Dermis microvascular lymphatic vessel endothelial cell (primary cell): ENCODE measurements at places on chromosomes 7 and 10. TPM values are rescaled to one million over a fixed set of nuclear protein-coding genes. Genes with fewer than 3 reads are reported as not detected.

NKX2-3 gene
- total RNA-seq, result not detected in 2 replicates

PIP gene
- not detected in 2 replicates for total RNA-seq

PGAM2 gene
- not detected in 2 replicates for total RNA-seq

DPYSL4 gene
- 5.6 and 5.8 TPM in 2 replicates for total RNA-seq

NUTM2E gene
- total RNA-seq, result 0.13 TPM in 1 of 2 replicates, not detected in the other

C10orf67 gene
- not detected in 2 replicates for total RNA-seq

KNDC1 gene
- total RNA-seq, result under 0.01 TPM in 1 of 2 replicates, not detected in the other

CCDC172 gene
- total RNA-seq, result not detected in 2 replicates

HYAL4 gene
- 0.39 and 1.0 TPM in 2 replicates for total RNA-seq

NME8 gene
- not detected in 2 replicates for total RNA-seq

ENTPD1 gene
- 5.3 and 6.2 TPM in 2 replicates for total RNA-seq

SFTPD gene
- not detected in 2 replicates for total RNA-seq

AMPH gene
- 0.13 TPM in 1 of 2 replicates, not detected in the other for total RNA-seq

OR6V1 gene
- not detected in 2 replicates for total RNA-seq

MACC1 gene
- not detected in 2 replicates for total RNA-seq

CCDC3 gene
- total RNA-seq, result 0.13 and 1.5 TPM in 2 replicates

GPR158 gene
- under 0.01 TPM in 1 of 2 replicates, not detected in the other for total RNA-seq

SPDYE6 gene
- not detected in 2 replicates for total RNA-seq

MMD2 gene
- not detected in 2 replicates for total RNA-seq

COL28A1 gene
- under 0.01 TPM in 1 of 2 replicates, not detected in the other for total RNA-seq

SLC16A9 gene
- total RNA-seq, result 0.26 TPM in 1 of 2 replicates, not detected in the other

RBM20 gene
- total RNA-seq, result 0.77 and 1.5 TPM in 2 replicates

NOD1 gene
- 18.5 and 30.0 TPM in 2 replicates for total RNA-seq

SPDYE1 gene
- not detected in 2 replicates for total RNA-seq
